ENCODE measurements at places on chromosomes 7 and 10.

- no peak for DNase-seq
These were observed 68.7 kb upstream of the SEC61G start for GRCh38 chr7:54827734-54828133.

GRCh38 chr10:78483641-78484040 lies 450.0 kb downstream of the RPS24 start:
- DNase-seq, result no peak

- DNase-seq, result no peak
These were observed 73.2 kb upstream of the GTF2I start for GRCh38 chr7:74584160-74584954.

- DNase-seq, result peak; percentile 24
These were observed 29.8 kb downstream of the ADAP1 start for GRCh38 chr7:924541-925231.

- peak; percentile 44 for DNase-seq
These were observed 821.3 kb downstream of the LRMDA start for GRCh38 chr10:76252733-76253132.

DNA sequence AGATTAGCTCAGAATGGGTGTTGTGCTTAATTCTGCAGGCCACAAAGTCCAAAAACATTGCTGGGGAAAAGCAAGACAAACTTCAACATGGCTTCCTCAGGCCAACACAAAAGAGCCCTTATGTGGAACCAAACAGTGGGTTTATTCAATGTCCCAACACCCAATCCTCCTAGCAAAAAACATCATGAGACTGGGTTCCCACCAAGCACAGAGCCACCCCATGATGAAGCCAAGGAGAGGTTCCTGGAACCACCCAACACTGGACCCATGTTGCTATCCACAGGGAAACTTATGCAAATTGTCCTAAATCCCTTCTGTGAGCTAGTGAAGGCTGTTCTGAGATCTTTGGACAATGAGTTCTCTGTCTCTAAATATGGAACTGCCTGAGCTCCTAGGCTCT lies 24.0 kb downstream of the SLC25A13 start:
- DNase-seq, result no peak

Data from fibroblast of skin of right biceps (primary cell).